ENCODE measurements at places on chromosomes 2 and 18.

DNA sequence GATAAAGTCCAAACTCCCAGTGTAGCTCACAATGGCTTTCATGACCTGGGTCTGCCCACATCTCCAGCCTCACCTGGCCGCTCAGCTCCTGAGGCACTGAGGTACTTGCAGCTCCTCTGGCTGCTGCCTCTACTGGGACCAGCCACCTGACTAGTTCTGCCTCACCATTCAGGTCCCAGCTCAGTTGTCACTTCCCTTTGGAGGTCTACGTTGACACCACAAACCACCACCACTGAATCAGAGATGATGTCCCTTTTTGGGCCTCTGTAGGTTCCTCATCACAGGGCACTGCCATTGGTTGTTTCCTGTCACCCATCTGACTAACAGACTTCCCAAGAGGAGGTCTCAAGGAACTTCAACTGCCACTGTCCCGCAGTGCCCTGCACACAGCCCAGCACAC, 21.2 kb downstream of the SPP2 start:
- peak; percentile 34 for DNase-seq

DNA sequence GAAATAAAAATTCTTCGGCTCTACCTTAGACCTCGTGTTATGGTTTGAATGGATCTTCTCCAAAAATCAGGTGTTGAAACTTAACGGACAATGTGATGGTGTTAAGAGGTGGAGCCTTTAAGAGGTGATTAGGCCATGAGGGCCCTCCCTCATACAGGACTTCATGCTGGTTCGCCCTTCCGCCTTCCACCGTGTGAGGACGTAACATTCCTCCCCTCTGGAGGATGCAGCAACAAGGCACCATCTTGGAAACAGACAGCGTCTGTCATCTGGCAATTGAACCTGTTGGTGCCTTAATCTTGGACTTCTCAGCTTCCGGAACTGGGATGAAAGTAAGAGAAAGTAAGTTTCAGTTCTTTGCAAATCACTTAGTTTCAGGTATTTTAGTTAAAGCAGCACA, 126.3 kb upstream of the SPRED2 start:
- no peak for DNase-seq

GRCh38 chr2:180707884-180708205, 272.6 kb upstream of the UBE2E3 start:
- no peak for DNase-seq

DNA sequence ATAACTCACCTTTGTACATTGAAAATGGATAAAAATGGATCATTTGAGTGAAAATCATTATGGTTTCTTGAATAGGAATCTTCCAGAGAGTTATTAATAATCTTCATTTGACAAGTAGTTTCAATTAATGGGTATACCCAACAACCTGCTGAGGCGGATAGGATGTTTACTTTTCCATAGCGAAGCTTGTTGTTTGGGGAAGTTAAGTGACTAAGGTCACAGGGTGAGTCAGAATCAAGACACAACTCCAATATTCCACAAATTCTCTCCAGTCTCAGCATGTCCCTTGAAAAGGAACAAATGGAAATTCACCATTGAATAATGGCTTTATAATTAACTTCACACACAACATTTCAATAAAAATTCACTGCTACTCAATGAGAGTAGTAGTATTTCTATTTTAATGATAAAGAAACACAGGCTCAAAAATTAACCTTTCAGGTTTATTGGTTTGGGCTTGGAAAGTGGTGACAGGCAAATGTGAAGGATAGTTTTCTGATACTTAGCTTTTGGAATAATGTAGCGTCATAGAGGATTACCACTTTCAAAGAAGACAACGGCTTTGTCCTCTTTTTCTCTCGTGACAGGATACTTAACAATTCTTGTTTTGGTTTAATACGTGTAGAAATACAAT, 211.3 kb downstream of the GPD2 start:
- DNase-seq = no peak

GRCh38 chr2:239797316-239797715, 227.8 kb downstream of the NDUFA10 start:
- DNase-seq = no peak

DNA sequence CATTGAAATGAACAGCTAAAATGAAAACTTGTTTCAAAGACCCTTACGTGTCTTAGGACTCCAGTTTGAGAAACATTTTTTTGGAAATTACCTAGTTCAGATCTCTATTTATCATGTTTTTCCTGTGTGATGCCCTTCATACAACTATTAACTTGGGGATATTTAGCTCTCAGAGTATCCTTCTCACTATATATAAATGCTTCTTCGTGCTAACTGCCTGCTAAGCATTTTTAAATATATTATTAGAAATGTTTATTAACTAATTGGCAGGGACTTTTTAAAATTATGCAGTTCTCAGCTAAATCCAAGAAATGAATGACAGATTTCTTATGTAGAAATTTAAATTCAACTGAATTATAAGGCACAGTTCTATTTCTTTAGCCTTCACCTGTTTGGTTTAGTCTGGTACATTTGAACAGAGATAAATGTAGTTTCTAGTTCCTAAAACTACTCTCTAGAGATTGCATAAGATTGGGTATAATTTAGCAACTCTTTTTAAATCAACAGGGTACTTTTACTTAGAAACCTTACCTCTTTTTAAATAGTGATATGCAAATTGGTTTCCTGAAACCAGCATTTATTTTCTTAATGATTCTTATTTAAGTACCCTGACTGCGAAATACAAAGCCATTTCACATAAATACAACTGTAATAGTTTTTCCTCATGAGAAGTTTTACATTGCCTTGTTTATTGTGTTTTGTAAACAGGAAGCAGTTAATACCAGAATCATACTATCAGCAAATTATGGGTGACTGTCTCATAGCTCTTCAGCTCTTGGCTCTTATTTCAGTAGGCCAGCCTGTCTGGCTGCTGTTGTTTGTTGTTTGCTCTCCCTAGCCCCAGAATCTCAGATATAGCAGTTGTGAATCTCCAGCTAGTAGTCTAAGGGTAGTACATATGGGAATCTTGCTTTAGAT, 140.7 kb downstream of the PTRHD1 start:
- no peak for DNase-seq

GRCh38 chr2:99354070-99354469, 16.9 kb downstream of the EIF5B start:
- DNase-seq = no peak

GRCh38 chr2:43326101-43326825, 99.9 kb upstream of the ZFP36L2 start:
- no peak for DNase-seq

- peak; percentile 46 for DNase-seq
These were observed 4.5 kb downstream of the FAM117B start for GRCh38 chr2:202639231-202639630.

DNA sequence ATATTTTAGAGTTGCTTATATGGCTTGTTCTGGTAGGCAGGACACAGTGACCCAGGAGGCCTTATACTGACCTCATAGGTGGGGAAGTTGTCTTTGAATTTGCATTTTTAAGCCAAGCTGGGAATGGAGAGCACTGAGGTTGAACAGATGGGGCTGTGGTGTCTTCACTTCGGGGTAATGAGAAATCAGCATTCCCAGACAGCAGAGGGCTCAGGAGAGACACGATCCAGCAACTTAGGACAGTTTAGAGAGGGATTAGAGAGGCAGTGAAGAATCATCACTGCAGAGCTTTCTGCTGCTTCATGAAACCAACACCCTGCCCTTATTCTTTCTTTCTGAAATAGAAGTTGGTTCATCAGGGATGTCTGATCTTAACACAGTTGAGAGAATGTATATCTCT, 202.4 kb downstream of the TDRD15 start:
- DNase-seq = no peak

DNA sequence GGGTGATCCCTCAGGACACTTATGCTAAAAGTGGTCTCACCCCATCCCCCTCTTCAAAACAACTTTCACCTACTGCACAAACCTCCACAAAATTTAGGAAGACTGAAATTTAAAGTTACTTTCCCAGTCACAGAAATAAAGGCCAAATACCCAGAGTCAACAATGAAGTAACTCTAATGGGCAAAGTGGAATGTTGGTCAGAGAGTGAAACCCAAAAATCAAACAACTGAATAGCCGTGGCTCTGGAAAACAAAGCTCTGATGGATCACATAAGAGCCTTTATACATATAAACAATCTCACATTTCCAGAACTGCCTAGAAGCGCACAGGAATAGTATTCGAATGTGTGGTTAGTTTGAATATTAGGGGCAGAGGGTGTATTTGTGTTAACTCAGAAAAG, 4.7 kb downstream of the ACVR1 start:
- DNase-seq = no peak

DNA sequence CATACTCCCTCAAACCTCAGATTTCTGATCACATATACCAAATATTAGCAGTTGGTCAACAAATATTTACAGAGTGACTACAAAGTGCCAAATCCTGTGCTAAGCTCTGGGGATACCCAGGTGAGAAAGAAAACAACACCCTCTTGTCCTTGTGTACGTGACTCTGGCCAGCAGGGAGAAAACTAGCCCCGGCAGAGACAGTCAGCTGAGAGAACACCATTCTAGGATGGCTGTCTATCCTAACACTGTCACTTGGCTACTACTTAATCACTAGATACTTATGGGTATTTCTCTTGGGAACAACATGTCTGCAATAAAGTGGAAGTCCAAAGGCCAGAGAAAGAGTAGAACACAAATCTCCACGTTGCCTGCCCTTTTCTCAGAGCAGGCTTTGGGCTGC, 57.9 kb upstream of the CD226 start:
- no peak for DNase-seq

- DNase-seq = no peak
These were observed 4.1 kb upstream of the GORASP2 start for GRCh38 chr2:170924969-170925368.

GRCh38 chr2:209619782-209620181, 151.8 kb upstream of the UNC80 start:
- no peak for DNase-seq

GRCh38 chr18:2908166-2908945, 61.5 kb downstream of the EMILIN2 start:
- no peak for DNase-seq

DNA sequence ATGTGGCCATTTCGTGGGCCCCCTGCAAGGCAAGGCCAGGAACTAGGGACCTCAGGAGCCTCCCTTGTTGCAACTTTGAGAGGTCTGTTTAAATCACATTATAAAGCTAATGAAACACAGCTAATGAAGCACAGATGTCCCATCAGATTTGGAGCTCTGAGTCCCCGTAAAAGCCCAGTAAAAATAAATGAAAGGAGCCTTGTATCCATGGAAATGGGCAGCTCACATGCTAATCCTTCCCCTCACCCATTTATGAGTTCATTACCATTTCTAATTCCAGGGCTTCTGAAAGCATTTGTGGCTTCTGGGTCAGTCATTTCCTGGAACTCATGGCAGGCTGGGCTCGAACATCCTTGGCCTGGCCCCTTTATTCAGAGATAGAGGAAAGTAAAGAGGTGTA, 274.8 kb downstream of the SS18 start:
- DNase-seq = no peak

DNA sequence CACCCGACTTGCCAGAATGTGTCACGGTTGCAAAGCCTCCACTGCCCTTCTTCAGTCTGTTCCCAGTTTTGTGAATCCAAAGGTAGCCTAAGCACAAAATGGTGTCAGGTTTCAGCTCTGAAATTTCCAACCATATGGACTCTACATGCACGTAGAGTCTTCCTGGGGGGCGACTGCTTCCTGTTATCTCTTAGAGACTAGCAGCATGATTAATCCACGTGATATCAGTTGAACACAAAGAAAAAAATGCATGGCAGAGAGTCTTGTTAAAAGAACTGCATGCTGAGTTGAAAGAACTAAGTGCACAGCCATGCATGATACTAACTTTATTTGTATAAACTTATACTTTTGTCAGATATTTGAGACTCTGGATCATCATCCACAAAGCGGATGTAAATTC, 404.4 kb downstream of the SOCS6 start:
- no peak for DNase-seq

DNA sequence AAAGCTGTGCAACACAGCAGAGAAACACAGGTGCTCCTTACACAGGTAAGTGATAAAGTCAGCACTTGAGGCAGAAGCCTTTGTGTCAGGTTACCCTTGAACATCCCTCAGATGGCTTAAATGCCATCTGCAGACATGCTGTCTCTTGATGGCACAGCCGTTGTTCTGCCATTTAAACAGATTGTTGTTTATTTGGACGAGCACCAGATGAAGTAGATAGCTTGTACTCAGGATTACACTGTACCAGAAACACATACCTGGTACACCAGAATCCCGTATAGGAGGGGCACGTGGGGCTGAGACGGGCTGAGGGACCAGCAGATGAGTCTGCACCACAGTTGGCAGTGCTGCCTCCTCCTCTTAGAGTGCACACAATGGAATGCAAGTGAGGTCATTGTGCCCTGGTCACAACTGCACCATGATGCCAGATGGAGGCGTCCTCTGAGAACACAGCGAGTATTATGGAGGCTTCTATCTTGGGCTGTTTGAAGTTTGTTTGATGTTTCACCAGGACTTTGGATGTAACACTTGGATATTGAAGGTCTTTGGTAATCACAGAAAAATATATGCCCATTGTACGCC, 143.0 kb downstream of the TANC1 start:
- no peak for DNase-seq

- no peak for DNase-seq
These were observed 66.1 kb downstream of the BAZ2B start for GRCh38 chr2:159550231-159550630.

- no peak for DNase-seq
These were observed 15.5 kb upstream of the MSH6 start for GRCh38 chr2:47767497-47767844.

DNA sequence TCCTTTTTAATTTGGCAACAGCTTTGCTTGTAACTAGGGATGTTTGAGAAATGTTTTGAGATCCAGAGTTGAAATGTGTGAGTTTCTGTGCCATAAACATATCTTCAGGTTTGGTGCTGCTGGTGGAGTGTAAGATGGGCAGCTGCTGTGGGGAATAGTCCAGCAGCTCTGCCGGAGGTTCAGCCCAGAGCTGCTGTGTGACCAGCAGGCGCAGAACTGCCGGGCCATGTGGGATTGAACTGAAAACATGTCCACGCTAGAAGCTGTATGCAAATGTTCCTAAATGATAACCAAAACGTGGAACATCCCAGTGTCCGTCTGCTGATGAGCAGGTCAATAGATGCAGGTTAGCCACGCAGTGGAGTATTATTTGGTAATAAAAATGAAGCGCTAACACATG, 99.6 kb downstream of the DGKD start:
- DNase-seq = no peak

DNA sequence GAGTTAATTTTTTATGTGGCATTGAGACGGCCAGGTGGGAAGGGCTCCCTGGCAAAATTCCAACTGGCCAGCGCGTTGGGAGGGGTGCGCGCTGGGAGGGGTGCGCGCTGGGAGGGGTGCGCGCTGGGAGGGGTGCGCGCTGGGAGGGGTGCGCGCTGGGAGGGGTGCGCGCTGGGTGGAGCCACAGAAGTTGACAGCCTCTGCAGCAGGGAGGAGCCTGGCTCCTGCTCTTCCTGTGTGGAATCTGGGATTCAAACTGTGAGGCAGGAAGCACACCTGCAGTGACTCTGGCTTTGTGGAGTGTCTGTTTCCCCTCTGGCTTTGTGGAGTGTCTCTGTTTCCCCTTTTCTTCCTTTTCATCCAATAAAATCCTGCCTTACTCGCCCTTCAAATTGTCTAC, 147.9 kb upstream of the CBLN2 start:
- no peak for DNase-seq

GRCh38 chr18:22691946-22692710, 241.0 kb upstream of the RBBP8 start:
- DNase-seq = no peak

All from CD4-positive, alpha-beta T cell treated with Interleukin-10 for 1 hour (primary cell).